ENCODE measurements at places on chromosomes 6 and 20.

DNA sequence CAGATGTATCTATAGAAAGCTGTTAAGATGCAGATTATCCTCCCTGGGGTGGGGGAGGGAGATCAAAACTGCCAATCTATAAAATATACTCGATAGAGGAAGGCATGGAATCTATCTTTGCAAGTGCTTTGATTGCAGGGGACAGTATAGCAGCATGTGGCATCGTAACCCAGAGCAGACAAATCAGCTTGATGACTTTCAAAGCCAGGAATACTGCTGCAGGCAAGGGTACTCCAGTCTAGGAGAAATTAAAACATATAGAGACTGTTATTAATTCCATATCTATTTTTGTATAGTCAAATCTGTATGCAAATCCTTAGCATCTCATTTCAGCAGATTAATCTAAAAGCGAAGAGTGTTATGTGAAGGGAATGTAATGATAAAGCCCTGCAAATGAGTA lies 159.4 kb downstream of the MMS22L start:
- no peak for DNase-seq

DNA sequence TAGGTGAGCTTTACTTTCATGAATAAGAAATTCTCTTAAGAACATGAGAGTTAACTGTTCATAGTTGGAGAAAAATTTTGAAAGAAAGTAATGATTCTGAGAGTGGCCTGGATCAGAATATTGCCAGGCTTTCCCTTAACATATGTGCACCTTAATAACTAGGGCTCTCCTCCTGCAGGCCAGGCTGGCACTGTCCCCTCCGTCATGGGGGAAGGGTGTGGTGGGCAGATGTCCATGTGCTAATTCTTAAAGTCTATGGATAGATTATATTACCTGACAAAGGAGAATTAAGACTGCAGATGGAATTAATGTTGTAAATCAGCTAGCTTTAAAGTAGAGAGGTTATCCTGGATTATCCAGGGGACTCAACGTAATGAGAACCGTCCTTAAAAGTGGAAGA lies 10.9 kb upstream of the KLHL32 start:
- no peak for DNase-seq

DNA sequence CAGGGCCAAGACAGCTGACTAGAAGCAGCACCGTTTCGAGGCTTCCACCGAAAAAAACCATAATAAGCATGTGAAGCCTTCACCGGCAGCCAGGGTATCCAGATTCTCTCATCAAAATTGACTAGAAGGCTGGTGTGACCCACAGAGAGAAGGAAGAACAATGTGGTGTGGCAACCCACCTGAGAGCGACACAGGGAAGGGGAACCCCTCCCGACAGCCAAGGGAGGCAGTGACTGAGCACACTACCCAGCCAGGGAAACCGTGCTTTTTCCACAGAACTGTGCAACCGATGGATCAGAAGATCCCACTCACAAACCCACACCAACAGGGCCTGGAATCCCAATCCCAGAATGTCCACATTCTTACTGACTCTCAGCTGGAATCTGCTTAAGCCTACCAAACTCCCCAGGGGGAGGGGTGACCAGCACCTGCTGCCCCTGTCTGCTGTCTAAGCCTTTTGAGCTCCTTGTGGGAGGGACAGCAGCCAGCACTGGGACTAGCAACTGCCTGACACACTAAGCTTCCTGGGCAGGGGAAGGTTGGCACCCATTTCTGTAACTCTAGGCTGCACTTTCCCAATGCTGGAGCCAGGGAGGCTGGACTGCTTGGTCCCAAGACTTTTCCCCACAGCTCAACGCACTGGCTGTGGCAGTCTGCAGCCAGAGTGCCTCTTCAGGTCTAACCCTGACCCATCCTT lies 231.9 kb upstream of the FAM83B start:
- DNase-seq: no peak

GRCh38 chr6:13453771-13454251 lies 33.6 kb downstream of the GFOD1 start:
- DNase-seq: no peak

GRCh38 chr6:132087391-132087790 lies 136.2 kb upstream of the CCN2 start:
- DNase-seq: no peak

DNA sequence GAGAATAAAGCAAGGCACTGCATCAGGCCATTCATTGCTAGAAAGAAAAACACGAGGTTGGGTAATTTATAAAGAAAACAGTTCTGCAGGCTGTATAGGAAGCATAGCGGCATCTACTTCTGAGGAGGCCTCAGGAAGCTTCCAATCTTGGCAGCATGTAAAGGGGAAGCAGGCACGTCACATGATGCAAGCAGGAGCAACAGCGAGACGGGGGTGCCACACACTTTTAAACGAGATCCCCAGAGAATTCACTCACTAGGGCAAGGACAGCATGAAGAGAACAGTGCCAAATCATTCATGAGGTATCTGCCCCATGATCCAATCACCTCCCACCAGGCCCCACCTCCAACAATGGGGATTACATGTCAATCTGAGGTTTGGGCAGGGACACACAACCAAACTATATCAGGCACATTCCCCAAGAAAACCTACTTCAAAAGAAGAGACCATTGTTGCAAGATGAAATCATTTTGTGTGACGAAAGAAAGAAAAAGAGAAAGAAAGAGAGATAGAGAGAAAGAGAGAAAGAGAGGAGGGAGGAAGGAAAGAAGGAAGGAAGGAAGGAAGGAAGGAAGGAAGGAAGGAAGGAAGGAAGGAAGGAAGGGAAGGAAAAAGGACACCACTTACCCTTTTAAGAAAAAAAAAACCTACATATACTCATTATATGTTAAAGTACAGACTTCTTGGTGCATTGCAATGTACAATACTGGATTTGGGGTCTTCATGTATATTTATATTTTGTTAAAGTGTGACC lies 95.9 kb upstream of the PLEKHG1 start:
- no peak for DNase-seq

DNA sequence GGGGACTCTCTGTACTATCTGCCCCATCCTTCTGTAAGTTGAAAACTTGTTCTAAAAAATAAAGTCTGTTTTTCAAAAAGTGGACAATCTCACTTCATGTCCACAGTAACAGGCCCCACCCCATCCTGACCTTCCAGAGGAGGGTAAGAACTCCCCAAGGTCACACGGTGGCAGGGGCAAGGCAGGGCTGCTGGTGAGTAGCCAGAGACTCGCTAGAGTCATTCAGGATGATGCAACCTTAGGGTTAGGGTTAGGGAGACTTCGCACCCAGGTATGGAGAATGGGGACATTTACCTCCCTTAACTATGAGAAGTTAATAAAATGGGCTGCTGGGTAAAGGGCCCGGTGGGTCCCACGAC lies 15.4 kb downstream of the PEDS1 start:
- DNase-seq: no peak

DNA sequence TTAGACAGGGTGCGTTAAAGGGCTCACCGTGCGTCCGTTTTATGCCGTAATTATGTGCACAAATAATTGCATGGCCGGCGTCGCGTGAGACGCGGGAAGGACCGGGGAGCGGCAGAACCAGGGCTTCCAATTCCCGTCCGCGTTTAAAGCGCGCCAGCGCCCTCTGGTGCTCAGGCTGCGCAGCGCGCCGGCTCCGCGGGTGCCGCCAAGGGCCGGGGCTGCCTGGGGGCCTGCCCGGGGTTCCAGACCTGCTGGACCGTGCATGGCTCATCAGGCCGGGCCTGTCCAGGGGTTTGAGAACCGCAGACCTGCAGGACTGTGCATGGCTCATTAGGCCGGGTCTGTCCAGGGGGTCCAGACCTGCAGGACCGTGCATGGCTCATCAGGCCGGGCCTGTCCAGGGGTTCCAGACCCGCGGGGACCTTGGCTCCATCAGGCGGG lies 369.0 kb downstream of the THBS2 start:
- DNase-seq: peak; percentile 79

- no peak for DNase-seq
Measured at GRCh38 chr6:111709201-111709600, 103.5 kb upstream of the TRAF3IP2 start.

DNA sequence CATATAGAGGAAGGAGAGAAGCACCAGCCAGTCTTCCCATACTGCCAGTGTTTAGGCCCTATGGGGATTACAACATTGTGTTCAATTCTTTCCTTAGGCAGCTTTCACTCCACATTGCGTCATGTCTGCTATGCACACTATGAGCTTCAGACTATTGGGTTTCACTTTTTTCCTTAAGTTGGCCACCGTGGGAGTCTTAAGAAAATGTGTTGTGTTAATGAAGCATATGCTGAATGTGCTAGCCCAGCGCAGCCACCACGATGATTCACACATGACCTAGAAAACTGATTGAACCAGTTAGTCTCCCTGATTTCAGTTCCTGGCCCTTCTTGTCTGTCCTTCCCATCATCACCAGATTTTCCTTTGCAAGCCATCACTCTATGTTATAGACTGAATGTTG lies 21.5 kb downstream of the TUBB2B start:
- no peak for DNase-seq

GRCh38 chr6:160300076-160300695 lies 41.6 kb upstream of the SLC22A2 start:
- no peak for DNase-seq

GRCh38 chr20:8315639-8316573 lies 183.8 kb downstream of the PLCB1 start:
- DNase-seq: no peak

DNA sequence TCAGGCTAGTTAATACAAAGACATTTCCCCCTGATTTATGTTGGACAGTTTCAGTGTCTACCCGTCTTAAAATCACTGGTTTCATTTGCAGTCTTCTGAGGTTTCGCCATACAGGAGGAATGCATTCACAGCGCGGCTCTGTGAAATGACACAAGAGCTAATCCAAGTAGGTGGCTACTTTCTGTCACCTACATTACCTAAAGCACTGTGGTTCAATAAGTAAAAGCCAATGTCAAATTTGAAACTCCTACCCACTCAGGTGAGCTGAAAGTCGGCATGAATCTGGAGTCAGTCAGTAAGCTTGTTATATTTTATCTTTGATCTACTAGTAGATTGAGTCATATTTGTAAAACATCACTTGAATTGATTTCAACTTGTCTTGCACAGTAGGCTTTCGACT lies 370.8 kb downstream of the LAMA2 start:
- DNase-seq: no peak

- DNase-seq: no peak
Measured at GRCh38 chr6:121881974-121882667, 446.7 kb downstream of the GJA1 start.

GRCh38 chr6:119586250-119586882 lies 236.8 kb upstream of the MAN1A1 start:
- no peak for DNase-seq

DNA sequence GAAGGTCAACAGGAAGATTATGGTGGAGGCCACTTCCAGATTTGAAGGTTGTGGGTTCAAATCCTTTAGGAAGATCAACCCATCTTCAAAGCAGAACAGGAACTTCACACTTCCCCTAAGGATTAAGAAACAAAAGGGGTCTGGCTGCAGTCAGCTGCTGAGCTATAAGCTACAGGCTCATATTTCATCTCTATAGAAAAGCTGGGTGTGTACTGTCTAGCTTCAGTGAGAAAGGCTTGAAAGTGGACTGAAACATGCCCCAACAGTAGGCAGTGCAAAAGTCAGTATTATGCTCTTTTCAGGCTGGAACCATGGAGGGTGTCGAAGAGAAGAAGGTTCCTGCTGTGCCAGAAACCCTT lies 60.1 kb upstream of the SPDEF start:
- DNase-seq: no peak

DNA sequence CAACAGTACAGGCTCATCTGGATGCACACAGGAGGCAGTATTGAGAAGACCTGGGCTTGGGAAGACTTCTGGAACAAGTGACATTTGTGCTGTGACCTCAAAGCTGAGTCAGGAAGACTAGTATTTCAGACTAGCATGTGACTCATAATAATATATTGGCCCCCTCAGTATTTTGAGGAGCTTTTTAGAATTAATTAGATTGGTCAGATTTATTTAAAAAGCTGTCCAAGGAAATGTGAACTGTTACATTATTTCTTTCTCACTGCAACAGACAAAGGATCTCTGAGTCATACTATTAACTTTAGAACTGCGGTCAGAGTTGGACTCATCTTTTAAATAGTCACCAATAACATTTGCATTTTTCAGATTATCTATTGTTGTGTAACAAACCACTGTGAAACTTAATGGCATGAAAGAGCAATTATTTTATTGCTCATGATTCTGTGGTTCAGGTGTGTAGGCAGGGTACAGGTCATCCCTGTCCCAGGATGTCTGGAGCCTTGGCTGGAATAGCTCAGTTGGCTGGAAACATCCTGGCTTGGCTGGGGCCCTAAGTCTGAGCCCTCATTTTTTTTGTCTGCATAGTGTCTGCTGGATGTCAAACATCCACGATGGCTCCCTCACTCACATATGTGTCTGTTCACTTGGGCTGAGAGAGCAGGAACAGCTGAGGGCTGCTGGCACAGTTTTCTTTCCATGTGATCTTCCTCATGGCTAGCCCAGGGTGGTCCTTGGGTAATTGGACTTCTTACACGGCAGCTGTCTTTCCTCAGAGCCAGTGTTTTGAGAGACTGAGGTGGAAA lies 46.9 kb downstream of the MAP3K4 start:
- DNase-seq: no peak

DNA sequence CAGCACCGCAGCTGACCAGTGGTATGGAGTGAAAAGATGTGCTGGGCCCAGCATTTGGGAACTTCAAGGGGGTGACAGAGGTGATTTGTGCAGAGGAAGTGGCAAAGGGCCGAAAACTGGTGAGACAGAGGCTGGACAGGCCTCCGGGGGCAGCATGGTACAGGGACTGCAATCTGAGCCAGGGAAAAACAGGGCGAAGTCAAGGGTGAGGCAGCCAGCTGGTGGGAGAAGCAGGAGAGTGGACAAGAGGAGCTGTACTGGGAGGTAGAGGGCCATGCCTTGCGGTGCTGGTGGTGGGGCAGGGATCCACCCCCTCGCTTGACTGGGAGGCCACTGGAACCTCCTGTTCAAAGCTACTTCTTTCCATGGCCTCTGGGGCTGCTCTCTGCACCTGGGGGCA lies 7.3 kb upstream of the GFRA4 start:
- no peak for DNase-seq

- no peak for DNase-seq
Measured at GRCh38 chr6:35197196-35197595, 16.6 kb upstream of the SCUBE3 start.

DNA sequence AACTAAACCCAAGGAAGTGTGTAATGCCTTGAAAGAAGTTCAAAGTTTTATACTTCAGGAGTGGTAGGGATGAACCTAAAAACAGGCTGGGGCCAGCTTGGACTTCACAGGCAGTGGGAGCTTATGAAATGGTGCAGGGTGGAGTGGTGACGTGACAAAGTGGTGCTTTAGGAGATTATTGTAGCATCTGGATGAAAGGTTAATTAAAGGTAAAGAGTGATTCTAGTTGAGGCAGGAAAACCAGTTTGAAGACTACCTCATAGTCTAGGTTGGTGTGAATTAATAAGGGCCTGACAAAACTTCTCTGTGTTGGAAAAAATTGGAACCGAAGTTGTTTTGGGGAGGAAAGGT lies 30.5 kb upstream of the GMDS start:
- DNase-seq: no peak

- DNase-seq: no peak
Measured at GRCh38 chr6:133408543-133408942, 167.4 kb downstream of the EYA4 start.

- DNase-seq: no peak
Measured at GRCh38 chr6:90448836-90449235, 138.0 kb downstream of the MAP3K7 start.

- no peak for DNase-seq
Measured at GRCh38 chr6:104599821-104600638, 259.7 kb downstream of the HACE1 start.

Data from activated gamma-delta T cell treated with Interleukin-2 at 50 U/mL for 16 hours (primary cell).